Colonic mucosa (tissue), 4 donors: ENCODE measurements at places on chromosomes 5 and 9.

GRCh38 chr5:18159331-18159730 lies 525.1 kb downstream of the TAF11L14 start:
- DNase-seq: no peak

- DNase-seq: no peak
Observed at GRCh38 chr5:54793468-54794134, 191.8 kb downstream of the ESM1 start.

GRCh38 chr9:36191290-36191645 lies 547 bp downstream of the CLTA start:
- peak; percentile 41 for DNase-seq

DNA sequence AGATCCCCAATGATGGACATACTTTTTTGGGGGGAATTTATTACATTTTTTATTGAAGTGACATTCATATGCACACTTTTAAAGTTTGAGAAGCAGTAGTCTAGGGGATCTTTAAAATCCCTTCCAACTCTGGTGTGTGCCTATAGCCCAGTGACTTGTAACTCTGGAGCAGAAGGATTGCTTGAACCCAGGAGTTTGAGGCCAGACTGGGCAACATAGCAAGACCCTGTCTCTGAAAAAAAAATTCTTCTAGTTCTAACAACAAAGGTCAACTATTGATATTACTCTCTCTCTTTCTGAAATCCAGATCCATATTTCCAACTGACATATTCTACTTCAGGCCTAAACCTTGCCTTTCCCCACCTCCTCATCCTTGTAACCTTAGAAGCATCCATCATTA lies 148.2 kb upstream of the SPRY4 start:
- DNase-seq: no peak

- no peak for DNase-seq
Observed at GRCh38 chr9:115756736-115757135, 396.9 kb upstream of the PAPPA start.

DNA sequence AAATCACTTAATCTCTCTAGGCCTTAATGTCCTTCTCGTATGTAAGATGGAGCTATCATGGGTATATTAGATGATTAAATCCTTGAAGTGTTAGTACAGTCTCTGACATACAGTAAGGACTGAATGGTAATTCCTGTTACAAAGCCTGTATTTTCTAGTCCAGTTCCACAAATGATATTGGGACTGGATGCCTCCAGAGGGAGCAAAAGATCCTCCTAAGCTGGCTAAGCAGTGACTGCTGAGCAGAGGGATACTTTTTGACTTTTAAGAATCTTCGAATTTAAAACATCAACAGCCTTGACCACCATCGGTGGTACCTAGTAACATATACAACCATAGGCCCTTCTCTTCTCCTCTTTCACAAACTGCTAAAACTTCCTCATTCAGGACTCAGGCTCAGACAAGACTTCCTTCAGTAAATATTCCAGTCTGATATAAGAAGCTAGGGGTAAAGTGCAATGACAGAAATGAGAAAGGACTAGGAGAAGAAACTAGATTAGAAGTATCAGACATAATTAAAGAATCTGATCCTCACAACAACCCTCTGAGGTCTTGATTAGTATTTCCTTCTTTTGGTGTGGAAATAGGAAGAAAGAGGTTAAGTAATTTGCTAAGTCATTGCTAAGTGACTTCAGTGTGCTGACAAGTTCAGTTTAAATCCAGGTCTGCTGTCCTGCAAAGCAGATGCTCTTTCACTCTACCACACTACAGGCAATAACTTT lies 13.9 kb downstream of the PTAR1 start:
- no peak for DNase-seq

- DNase-seq: peak; percentile 90
Observed at GRCh38 chr9:89999534-90000370, 394.9 kb downstream of the GADD45G start.

- DNase-seq: no peak
Observed at GRCh38 chr5:83562791-83563557, 91.4 kb downstream of the VCAN start.

GRCh38 chr5:141989720-141990119 lies 20.8 kb downstream of the RNF14 start:
- DNase-seq: no peak

DNA sequence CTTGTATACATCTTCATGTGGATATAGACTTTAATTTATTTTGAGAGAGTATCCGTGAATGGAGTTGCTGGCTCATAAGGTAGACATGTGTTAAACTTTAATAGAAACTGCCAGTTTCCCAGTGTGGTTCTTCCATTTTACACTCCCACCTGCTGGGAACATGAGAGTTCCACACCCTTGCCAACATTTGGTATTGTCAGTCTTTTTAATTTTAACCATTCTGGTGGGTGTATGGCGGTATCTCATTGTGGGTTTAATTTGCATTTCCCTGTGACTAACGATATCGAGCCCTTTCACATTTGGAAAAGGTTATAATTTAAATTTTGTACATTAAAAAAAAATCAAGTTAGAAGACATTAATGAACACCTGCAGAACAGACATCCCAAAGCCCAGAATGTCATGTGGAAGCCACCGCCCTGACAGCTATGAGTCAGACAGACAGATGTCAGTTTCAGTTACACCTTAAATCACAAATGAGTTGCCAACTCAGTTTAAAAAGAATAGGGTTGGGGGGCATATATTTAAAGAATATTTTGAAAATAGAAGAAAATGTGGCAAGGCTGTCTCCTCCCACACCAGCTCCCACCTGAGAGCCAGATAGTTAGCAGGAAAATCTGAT lies 36.9 kb downstream of the ANKRD33B start:
- DNase-seq: no peak

DNA sequence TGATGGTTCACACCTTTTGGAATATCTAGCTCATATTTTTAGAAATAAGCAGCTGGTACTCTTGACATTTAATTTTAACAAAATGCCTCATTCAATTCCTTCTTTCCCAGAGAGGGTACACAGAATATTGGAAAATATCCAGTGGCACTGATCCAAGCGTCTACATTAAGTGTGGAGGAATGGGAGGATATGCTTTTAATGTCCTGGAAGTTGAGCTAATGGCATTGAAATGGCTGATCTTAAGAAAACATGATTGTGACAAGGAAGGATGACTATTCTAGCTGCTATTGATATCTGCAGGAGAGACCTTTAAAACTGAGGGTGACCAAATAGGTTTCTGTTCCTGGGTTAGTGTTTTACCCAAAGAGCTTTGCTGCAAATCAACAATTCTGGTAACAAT lies 30.0 kb downstream of the ZNF366 start:
- no peak for DNase-seq

GRCh38 chr5:98474782-98475181 lies 298.7 kb upstream of the RGMB start:
- peak; percentile 29 for DNase-seq

- no peak for DNase-seq
Observed at GRCh38 chr5:40402007-40402364, 277.7 kb upstream of the PTGER4 start.

DNA sequence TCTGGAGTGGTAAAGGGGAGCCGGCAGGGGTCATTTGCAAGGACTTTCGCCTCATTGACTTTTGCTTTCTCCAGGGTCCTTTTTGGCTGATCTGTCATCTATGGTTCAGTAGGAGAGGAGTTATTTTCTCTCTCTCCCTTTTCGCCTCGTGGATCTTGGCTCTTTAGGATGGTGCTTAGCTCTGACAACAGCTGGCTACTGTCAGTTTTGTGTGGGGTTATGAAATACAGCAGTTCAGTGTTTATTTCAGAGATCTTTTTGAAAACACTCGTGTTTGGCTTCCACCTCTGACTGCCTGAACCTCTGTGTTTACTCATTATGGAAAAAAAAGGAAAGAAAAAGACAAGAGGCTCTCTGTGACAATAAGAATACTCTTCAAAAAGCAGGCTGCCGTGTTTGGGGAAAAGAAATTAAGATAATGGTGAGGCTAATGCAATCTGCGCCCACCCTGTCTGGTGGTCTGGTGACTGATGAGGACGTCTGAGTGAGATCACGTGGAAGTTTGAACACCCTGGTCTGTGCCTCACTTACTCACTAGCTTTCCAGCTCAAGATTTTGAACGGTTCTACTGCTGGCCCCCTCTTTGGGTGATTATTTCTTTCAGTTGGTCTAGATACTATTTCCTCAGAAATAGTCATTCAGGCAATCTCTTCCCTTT lies 567.7 kb downstream of the CAAP1 start:
- no peak for DNase-seq
